ENCODE measurements at places on chromosomes 6 and 20. TPM values are rescaled to one million over a fixed set of nuclear protein-coding genes. Genes with fewer than 3 reads are reported as not detected.

The ECT2L gene
- total RNA-seq: 0.10 TPM

The ARMH2 gene
- not detected for total RNA-seq

The TREM2 gene
- total RNA-seq: not detected

The GPSM3 gene
- total RNA-seq: 0.40 TPM

The CLPSL2 gene
- total RNA-seq: not detected

DNA sequence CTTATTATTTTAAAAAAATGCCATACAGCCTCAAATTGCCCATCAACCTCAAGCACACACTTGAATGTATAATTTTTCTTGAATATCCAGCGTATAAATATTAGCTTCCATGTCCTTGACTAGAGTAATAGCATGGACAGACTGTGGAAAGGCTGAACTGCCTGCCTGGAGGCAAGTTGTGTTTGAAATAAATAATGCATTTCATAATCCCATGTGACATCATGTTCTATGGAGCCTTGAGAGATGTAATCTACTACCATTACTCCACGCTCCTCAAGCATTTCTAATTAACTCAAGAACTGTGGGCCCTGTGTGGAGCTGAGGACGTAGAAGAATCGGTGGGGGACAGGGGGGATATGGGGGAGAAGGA lies 94.2 kb downstream of the CDS2 start:
- no peak for DNase-seq

- DNase-seq: no peak
These were observed at the start of gene TSPO2 for GRCh38 chr6:41042226-41043055. Gene TSPO2, plus strand, starts transcription at chr6:41042467. Its CDS starts 519 bp downstream, at chr6:41042986.

DNA sequence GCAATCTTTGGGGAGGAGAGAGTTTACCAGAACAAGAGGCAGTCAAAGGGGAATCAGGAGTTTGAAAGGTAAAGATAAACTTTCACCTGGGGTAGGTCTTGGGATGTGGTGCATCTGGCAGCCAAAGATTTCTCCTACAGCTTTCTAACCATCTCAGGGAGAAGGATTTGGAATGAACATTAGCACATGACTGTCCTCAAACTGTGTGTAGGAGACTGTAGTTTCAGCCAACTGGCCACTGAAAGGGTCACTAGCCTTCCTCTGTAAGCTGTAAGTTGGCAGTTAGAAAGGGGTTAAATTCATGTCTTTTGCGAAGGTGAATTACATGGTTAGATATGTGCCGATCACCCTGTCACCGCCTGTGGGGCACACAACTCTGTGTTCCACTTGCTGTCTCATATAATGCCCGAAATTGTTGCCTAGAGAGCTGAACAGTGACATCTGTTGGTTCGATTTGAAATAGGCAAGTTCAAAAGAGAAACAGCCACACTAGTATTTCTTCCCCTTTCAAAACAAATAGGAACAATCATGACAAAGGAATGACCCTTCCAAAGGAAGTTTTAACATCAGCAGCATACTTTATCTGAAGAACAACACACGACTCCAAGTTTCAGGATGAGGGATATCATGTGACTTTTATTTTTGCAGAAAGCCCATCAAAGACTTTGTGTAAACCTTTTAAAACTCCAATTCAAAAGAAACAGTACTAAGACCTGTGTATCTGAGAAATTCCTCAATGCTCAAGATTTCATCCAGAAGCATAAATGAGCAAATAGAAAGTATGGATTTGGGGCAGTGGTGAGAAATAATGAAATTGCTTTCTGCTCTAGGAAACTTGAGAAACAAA lies 1.1 kb upstream of the OPN5 start:
- DNase-seq: peak; percentile 84

DNA sequence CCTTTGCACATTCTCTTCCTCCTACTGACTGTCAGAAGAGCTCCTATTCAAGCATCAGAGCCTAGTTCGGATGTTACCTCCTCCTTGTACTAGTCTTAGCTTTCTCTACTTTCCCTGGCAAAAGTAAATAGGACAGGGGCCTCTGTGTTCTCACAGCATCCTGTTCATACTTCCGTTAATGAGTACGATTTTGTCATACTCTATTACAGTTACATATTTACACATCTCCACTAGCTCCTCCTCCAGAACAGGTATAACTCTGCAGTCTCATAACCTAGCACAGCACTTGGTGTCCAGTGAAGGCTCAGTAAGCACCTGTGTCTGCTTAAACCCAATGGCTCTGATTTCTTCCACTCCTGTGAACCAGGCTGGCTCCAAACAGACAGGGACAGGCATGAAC lies 7.0 kb downstream of the ELMO2 start:
- no peak for DNase-seq

DNA sequence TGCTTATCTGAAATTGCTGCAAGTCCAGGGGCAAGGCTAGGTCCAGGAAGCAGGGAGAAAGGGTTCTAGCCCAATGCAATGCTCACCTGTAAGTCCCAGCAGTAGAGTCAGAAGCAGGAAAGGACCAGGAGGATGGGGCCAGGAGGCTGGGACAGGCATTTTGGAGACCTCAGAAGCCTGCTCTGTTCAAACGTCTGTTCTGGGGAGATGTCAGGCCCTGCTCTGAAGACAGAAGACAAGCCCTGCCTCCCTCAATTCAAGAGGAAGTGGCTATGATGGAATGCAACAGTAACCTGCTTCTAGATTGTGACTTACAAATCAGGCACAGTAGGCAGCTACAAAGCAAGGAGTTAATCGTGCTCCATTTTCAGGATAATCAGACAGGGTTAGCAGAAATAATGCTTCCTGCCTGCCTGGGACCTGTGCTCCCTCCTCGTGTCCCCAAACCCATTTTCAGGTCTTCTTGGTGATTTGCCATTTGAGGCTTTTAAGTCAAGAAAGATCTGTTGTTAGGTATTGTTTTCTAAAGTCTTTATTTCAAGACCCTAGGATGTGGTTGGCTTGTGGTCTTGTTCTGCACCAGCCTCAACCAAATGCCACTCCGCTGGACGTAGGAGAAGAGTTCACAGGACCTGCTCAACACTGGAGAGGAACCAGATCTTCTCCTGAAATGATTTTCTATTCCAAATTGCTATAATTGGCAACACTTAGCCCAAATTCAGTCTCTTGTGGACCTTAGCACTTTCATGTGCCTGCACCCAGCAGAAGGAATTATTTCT lies at the start of gene SIRPG:
SIRPG (minus strand) TSS at position 224 of the 779 bp plus-strand sequence; CDS start at position 159, 65 bp downstream.
- DNase-seq: no peak

DNA sequence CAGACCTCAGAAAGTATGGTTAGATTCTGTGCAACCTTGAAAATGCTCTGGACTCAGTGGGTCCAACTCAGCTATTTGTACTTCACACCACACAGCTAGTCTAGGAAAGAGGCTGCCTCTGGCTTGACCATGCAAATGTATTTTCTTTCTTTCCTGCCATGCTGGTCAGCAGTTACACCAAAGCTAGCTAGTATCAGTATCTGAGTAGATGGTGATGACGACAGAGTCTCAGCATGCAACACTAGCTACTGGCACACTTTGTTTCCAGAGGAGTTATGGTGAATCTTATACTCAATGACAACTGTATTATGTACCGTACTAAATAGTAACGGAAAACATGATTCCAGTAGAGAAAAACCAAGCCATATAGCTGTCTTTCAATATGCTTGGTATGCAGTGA lies 96.6 kb upstream of the POPDC3 start:
- no peak for DNase-seq

GRCh38 chr6:34919651-34920050 lies 30.6 kb downstream of the ANKS1A start:
- DNase-seq: peak; percentile 31

- no peak for DNase-seq
These were observed 1.3 kb upstream of the RAMACL start for GRCh38 chr6:166587631-166588413.

- no peak for DNase-seq
These were observed 96.5 kb upstream of the TBX18 start for GRCh38 chr6:84860920-84861319.

DNA sequence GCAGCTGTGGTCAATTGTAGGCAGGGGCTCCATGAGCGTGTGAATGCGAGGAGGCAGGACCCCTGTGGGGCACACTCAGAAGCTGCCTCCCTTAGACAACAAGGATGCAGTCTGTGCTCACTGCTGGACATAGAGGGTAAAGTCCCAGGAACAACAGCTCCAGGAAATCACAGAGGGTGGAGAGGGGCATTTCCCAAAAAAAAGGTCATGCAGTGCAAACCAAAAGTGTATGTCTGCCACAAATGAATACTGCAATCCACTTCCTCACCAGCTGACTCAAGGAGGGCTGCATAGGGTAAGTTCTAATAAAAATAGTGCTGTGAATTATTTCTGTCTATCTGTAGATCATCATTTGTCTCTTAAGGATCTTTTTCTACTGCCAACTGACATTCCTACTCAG lies 95.8 kb downstream of the RNF182 start:
- no peak for DNase-seq

- DNase-seq: peak; percentile 98
These were observed 1029.5 kb upstream of the GJE1 start for GRCh38 chr6:141103246-141103645.

DNA sequence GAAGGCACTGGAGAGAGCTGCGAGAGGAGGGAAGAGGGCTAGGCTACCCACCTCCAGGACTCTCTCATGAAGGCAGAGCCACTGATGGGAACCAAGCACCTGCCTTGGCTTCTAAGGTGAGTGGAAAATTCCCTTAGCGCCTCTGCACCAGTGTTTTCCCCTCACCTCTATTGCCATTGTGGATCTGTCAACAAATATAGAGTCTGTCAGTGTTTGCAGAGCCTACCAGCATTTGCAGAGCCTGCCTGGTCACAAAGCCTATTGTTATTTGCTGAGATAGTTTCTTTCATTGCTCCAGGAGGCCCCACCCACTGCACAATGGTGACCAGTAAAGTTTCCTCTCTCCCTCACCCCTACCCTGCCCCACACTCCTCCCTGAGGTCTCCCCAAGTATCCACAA lies 141.9 kb downstream of the MRPL14 start:
- DNase-seq: no peak

GRCh38 chr6:31423550-31423949 lies 20.2 kb downstream of the MICA start:
- no peak for DNase-seq

DNA sequence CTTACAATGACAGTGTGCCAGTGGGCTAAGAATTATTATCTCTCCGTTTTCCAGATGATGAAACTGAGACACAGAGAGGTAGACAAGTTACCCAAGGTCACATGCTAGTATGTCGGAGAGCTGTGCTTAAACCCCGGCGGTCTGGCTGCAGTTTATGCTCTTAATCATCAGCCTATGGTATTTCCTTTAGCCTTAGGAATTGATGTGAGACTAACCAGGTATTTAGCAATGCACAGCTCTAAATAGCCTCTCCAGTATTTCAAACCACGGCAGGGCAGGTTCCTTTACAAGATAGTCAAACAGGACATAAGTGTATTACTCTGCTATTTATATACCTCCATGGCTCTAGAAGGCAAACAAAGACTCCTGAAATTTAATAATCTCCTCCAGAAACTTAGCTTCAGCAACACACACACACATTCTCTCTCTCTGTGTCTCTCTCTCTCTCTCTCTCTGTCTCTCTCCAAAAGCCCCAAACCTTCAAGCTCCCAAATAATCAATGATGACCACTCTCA lies 142.0 kb upstream of the ZNF217 start:
- DNase-seq: peak; percentile 97
